ENCODE measurements at places on chromosomes 13 and 19. TPM values are rescaled to one million over a fixed set of nuclear protein-coding genes. Genes with fewer than 3 reads are reported as not detected.

DNA sequence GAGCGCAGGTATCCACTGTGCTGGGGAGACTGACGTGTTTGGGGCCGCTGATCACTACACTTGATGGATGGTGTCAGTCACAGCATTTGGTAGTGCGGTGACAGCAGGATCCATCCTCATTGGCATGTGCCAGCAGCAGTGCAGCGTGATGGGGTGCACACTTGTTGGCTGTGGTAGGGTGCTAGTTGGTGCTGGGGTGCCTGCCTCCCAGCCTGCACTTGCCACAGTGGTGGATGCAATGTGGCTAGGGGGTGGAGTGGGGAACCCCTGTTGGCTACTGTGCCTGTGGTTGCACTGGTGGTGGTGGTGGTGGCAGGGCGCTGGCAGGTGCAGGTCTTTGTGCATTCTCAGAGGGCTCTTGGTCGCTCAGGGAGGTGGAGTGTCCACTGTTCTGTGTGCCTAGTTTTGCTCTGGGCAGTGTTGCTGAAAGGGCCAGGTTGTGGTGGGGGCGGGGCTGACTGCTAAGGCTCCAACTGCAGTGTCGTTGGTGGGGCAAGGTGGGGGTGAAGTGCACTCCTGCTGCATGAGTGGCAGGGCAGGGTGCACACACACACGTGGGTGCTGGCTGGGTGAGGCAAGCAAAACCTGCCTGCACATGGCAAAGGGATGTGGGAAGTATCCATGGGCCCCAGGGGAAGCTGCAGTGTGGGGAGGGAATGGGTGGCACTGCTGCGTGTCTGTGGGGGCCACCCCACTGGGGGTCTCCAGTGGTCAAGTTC is 84.8 kb downstream of the ZMYM2 start:
- DNase-seq, result no peak

GRCh38 chr13:99151516-99151915 is 49.1 kb upstream of the UBAC2 start:
- DNase-seq, result no peak

DNA sequence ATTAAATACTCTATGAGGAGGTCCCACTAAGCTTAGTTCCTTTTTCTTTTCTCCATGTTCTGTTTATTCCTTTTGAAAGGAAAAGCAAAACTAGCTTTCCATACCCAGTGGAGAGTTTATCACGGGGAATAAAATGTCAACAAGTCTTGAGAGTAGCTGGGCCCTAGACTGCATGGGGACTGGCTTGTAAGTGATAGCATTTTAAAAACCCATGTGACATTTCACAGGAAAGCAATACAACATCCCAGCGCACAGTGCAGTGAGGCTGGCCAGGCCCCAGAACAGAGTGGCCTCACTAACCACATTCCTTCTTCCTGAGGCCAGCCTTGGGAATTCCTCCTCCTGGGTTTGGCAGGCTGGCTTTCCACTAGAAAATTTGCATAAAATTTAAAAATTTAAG is 149.8 kb downstream of the DLEU7 start:
- DNase-seq, result no peak

CAB39L gene
- 4.0 TPM for total RNA-seq

GRCh38 chr19:47274071-47274890 is at the start of gene INAFM1:
TSS of gene INAFM1 (plus strand) at chr19:47274885. CDS start at chr19:47274920, 35 bp downstream.
- DNase-seq, result peak; percentile 97

DNA sequence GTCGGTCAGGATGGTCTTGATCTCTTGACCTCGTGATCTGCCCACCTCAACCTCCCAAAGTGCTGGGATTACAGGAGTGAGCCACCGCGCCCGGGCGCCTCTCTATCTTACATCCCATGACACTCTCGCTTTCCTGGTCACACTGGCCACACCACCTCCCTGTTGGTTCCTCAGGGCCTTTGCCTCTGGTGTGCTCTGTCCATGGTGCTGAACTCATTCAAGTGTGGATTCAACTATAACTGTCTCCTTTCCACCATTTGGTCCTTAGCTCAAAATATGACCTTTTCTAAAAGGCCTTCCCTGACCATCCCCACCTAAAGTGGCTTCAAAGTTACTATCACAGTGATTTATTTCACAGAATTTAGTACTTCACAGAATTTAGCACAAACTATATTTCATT is 3.7 kb upstream of the SMIM17 start:
- DNase-seq, result no peak

DNA sequence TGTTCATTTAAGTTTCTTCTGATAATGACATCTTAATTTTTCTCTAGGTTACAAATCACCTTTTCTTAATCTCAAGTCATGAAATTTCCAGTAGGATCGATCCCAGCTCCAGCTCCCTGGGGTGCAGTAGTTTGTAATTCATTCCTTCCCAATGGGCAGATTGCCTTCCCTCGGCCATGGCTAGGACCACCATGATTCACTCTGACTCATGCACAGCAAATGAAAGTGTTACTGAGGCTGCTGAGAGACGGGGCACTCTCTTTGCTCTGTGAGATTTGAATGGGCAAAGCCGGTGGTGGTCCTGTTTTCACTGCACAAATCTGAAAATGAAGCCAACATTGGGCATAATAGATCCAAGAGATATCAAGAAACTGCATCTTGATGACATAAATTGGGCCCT is 202.8 kb upstream of the IRS2 start:
- DNase-seq, result no peak

Measured in activated T-helper 2 cell treated with anti-CD3 and anti-CD28 coated beads, Interferon-gamma antibody, Interleukin-2, Interleukin-4, amounts not matched to agents 10 μg/mL and 5 μg/mL and 100 μg/mL, durations not matched to agents 14 hours and 24 hours and 36 hours (primary cell).